Activated B cell treated with CpG ODN at 0.5 μM for 24 hours (primary cell): ENCODE measurements at places on chromosomes 7 and 10.

- no peak for DNase-seq
Measured at GRCh38 chr10:71821909-71822763, 28.9 kb downstream of the PSAP start.

DNA sequence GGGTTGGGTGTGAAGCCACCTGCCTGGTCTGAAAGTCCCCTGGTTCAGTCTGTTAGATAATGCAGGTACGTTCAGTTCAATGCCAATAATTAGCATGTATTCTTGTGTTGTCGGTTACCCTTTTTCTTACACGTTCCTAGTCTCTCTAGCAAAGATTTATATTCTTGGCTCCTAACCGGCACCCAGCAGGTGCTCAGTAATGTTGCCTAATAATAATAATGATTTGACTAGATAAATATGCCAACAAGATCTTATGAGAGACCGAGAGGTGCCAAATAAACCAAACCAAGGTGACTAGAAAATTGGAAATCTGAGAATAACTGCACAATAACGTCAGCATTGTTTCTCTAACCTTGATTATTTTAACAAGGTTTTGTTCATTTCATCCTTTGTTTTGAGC is 1.1 kb upstream of the SMIM30 start:
- DNase-seq = no peak

DNA sequence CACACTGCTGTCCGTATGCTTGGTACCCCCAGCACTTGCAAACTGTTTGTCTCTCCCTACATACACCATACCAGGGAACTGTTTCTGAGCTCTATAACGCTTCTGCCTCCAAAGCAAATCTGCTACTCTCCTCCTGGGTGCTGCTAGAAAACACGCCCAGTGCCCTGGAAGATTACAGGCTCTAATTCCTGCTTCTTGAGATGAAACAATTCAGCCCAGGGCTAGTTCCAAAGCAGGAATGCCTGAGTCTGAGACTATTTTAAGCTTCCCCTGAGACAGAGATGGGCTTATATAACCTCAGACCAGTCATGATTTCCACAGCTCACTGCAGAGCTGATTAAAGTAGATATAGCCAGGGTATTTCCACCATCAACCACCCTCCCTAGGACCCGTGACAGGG is 327.1 kb downstream of the GPR158 start:
- DNase-seq = no peak

DNA sequence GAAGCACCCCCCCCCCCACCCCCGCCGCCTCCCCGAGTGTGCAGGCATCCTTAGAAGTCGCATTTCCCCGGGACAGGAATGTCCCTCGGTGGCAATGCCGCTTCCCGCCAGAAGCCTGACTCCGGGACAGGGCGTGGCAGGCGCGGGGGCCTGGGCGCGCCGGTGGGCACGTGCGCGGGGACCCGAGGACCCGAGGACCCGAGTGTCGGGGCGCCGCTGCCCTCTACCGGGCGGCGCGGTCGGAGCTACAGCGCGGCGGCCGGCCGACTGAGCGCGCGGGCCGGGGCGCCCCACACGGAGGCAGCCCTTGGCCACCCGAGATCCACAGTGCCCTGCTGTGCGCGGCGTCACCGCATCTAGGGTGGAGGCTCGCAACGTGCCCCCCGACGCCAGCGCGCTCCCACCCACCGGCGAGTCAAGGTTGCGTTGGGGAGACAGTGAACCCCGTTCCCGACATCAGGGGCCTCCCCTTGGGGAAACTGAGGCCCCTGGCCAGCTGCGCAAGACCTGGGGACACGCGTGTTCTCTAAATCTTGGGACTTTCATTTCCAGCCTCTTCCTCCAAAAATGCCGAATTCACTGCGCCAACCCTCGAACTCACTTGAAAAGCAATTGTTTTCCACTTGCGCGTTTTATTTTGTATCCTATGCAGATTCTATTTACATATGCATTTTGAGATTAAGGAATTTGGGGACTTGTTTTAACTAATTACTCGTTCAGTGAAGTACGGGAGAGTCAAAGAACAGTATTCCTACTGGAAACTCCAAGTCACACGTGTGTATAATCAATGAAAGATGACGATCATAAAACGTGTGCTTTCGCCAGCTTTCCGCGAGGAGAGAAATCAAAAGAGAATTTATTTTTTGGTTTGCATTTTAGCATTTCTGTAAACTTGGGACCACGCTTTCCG is 3.1 kb upstream of the CUX1 start:
- DNase-seq = peak; percentile 70

GRCh38 chr7:158278745-158279320 is 308.8 kb downstream of the PTPRN2 start:
- no peak for DNase-seq

- DNase-seq = peak; percentile 43
Measured at GRCh38 chr7:100568896-100569844, 4.5 kb downstream of the SAP25 start.

GRCh38 chr7:24403557-24403956 is 119.6 kb downstream of the NPY start:
- DNase-seq = no peak

GRCh38 chr7:142585425-142585824 is 163.8 kb upstream of the PRSS1 start:
- no peak for DNase-seq

DNA sequence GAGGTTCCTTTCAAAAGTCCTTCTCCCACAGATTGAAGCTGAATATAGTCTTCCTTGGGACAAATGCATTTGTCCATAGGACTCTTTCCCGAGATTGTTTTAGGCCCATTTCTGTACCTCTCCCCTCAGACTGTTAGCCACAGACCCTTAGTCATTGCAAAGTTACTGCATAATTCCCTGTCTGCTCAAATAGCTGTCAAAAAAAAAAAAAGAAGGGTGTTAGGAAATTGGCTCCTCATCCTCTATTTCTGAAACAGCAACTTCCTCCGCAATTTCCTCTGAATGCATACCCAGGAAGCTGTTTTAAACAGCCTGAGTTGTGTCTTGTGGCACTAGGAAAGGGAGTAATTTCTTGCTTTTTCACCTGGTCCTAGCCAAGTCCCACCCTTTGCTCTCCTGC is 5.4 kb downstream of the LRRC4 start:
- DNase-seq = no peak

DNA sequence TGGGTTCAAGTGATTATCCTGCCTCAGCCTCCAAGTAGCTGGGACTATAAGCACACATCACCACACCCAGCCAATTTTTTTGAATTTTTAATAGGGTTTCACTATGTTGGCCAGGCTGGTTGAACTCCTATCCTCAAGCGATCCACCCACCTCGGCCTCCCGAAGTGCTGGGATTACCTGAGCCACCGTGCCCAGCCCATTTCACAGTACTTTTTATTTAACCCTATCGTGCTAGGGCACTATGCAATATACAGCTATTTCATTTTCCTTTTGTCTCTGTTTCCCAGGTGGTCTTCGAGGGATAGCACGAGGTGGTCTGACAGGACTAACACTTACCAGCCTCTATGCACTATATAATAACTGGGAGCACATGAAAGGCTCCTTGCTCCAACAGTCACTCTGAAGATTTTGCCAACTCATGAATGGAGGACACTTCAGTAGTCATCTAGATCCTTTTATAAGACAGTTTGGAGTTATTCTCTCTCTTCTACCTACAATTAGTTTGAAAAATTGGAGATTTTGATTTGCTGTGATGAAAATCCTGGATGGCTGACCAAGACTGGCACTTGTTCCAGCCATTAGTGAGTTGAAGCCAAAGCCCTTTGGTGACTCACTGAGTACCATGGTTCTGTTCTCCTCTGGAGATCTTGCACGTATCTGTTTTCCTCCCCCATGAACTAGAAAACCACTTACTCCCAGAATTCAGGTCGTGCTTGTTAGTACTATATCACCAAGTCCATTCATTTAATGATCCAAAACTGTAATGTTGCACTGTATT is 27.3 kb downstream of the NCOA4 start:
- DNase-seq = no peak

GRCh38 chr10:2619916-2620315 is 447.4 kb upstream of the PFKP start:
- DNase-seq = no peak

GRCh38 chr7:757741-758163 is 30.7 kb upstream of the PRKAR1B start:
- DNase-seq = no peak

GRCh38 chr10:92931597-92931996 is 83.3 kb downstream of the EXOC6 start:
- DNase-seq = no peak

GRCh38 chr7:142896151-142896550 is 10.6 kb upstream of the TRPV6 start:
- no peak for DNase-seq

DNA sequence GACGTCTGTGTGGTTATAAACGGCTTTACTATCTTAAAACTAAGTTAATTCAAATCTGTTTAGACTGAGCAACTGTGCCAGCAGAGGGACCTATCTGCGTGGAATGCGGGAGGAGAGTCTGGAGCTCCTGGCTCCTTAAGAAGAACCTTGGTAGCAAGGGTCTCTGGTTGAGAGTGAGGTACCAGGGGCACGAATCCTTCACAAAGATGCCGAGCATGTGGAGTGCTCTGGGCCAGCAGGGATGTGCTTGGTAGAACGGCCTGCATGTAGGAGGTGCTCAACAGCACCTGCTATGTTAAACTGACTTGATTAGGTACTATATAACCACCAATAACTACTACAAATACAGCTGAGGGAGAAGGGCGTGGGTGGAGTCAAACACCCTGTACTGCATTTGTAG is 102.6 kb downstream of the VIPR2 start:
- DNase-seq = no peak

DNA sequence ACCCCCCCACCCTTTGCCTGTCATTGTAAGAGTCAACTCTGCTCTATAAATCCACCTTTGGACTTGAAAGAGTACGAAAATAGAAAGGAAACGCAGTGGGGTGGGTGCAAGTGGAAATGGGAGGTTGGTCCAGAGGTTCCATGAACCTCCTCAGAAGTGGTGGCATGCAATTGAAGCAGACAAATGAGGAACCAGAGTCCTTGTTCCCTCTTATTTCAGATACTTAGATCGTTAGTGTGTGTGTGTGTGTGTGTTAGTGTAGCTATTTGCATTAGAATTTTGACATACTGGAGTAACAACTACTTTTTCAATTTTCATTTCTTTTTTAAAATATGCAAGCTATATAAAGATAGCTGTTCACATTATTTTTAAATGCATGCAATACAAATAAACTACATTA is 18.1 kb upstream of the TFAM start:
- DNase-seq = no peak

- peak; percentile 71 for DNase-seq
Measured at GRCh38 chr10:96130326-96130995, 364 bp downstream of the ZNF518A start.

- DNase-seq = no peak
Measured at GRCh38 chr10:26737730-26738129, 40.2 kb downstream of the PDSS1 start.

DNA sequence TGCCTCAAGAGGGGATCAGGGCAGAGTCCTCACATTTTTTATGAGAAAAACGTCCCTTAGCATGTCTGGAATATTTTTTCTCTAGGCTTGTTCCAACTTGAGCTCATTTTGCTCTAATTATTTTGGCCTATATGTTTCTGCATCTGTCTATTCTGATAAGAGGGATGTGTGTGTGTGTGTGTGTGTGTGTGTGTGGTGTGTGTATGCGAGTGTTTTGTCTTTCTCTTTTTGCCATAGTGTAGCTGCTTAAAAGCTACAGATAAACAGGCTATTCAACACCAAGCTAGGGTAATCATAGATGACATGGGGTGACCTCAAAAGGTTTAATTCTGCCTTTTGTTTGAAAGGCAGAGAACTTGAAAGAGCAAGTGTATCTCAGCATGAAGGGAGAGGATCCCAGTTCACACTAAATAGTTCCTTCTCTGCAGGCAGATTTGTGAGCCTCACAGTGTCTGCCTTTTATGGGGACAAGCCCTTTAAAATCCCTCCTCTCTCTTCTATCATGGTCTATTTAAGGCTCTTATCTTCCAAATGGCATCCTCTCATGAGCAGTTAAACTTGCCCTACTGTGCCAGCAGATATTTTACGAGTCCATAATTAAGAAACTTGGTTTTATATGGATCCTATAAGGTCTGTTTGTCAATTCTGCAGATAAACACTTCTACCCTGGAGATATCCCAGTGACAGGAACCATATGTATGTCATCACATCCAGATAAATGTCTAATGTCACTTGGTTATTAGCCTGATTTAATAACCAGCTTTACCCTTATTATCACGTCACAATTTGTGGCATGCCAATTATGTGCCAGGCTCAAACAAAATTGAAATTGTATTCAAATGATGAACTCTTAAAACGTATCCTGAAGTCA is 202.9 kb upstream of the MTPN start:
- no peak for DNase-seq

DNA sequence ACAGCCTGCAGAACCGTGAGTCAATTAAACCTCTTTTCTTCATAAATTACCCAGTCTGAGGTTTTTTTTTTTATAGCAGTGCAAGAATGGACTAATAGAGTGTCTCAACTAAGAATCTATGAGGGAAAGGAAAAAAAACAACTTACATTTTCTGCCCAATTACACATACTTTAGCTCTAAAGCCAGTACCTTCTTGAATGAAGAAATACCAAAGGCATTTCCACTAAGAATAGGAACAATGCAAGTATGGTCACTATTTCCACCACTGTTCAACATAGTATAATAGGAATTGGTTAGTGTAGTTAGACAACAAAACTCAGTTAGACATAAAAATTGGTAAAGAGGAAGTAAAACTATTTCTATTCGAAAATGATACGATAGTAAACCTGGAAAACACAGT is 37.6 kb downstream of the MICU1 start:
- DNase-seq = no peak

DNA sequence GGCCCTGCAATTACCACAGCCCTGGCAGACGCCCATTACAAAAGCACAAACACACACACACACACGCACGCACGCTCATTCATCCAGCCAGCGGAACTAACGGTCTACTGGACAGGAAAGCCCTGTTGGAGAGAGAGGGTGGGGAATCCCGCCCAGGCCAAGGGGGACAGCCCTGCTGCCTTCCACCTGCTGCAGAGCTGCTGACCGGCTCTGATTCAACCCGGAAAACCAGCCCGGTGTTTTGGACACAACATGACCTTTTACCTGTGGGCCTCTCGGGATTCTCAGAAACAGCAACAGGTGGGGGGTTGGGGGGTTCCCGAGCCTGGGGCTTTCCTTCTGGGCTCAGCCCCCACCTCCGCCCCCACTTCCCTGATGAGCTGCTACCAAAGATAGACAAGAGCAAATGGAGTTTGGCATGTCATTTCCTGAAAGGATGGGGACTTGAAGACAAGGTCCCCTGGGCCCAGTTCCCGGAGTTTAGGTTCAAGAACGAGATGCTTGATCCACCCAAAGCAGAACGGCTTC is 18.5 kb upstream of the SERPINE1 start:
- DNase-seq = no peak

DNA sequence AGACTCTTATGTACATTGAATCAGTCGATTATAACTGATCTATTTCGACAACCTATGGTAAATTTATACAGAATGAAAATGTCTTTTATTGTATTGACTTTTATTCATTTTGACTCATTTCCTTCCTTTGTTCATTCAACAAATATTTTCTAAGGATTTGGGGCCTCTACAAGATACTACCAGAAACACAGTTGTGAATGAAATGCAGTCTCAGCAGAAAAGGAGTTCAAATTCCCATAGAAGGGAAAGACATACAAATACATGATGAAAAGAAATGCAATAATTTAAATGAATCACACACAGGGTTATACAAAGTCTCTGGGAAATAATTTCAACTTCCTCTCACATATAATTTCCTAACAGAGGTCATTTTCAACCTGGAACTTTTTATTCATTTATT is 134.0 kb upstream of the SEMA3A start:
- no peak for DNase-seq
